ENCODE measurements at places on chromosomes 7 and 10.

DNA sequence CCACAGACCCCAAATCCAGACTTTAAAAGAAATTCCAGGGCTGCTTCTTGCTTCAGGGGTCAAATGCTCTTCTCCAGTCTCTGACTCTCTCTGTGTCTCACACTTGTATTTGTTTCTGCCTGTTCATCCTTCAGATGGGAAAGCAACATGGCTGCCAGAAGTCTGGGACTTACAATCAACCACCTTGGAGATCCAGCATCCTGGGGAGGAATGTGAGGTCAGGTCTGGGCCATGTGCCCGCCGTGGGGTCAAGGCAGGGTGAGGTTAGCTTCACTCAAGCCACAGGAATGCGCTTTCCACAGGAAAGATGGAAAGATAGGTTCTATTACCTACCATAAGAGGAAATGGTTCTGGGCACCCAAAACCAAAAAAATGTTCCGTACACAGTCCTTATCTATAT is 34.3 kb upstream of the NPVF start:
- peak; percentile 74 for DNase-seq

- no peak for DNase-seq
These were observed 6.7 kb downstream of the TWIST1 start for GRCh38 chr7:19110776-19111175.

- peak; percentile 17 for DNase-seq
These were observed at the start of gene ECHDC3 for GRCh38 chr10:11742009-11742778. ECHDC3 (plus strand) TSS chr10:11742382; CDS start chr10:11742577, 195 bp downstream.

- DNase-seq: no peak
These were observed 33.9 kb downstream of the CYCS start for GRCh38 chr7:25091176-25091575.

DNA sequence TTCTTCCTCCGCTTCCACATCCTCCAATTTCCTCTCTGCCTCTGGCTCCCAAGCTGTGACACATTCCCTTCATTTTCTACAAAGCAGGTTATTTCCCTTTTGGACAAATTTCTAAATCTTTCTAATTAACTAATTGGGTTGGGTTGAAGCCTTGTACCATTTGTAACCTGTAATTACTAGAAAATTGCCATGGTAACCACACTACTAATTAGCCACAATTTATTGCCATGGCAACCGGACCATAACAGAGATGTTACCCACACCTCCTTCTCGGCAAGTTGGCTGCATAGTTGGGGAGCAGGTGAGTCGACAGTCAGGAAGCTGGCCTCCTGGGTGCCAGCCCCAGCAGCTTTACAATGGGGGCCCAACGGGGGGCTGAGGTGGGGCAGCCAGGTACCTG is 61.6 kb downstream of the GOLGA7B start:
- DNase-seq: no peak

- DNase-seq: peak; percentile 9
These were observed 56.4 kb downstream of the CYCS start for GRCh38 chr7:25068502-25069213.

DNA sequence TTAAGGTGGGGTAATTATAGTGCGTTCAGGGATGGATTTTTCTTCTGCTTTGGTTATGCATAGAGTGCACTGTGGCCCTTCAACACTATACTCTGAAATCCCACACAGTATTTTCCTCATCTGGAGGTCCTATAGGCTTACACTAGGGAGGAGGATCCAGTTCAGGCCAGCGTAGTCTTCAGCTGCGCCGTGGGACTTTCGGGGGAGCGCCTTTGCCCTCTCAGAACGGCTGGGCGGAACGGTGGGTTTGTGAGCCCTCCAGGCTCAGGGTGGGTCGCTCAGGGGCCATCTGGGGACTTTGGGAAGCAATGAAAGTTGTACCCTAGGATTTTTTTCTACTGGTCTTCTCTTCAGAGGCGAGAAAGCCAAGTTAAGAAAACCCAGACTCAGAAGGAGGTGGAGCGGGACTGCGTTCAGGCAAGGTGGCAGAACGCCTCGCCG is 652 bp upstream of the VPS26A start:
- peak; percentile 68 for DNase-seq

- DNase-seq: no peak
These were observed 29.3 kb upstream of the CRYGN start for GRCh38 chr7:151469281-151469680.

GRCh38 chr10:132532749-132533560 is 4.6 kb upstream of the INPP5A start:
- peak; percentile 92 for DNase-seq

DNA sequence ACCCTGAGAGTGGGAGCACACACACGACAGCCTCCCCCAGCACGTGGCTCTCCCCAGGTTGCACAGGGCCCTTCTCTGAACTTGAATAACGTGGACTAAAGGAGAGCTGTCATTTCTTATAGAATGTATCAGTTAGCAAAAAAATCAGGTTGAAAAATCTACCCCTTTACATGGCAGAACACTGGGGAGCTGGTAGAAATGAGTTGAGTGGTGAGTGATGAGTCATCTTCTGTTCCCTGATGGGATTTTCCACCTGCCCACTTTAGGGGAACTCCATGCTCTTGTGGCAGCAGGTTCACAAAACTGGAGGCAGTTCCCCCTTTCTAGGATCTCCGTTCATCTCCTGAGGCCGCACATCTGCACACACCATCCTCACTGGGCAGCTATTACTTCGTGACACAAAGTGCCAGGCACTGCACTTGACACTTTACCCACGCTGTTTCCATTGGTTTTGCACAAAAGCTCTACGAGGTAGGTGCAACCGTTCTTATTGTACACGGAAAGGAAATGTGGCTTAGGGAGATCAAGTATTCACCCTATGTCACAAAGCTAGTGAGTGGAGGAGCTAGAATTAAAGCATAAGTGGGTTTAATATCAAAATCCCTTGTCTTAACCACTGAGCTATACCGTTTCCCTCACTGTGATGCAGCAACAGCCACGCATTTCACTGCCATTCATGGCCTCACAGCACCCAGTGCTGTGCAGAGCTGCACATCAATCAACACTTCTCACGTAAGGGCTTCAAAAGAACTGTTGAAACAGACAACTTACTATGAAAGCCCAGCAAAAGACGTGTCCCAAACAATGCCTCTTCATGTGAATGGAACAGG is 80.2 kb downstream of the RNF216 start:
- no peak for DNase-seq

GRCh38 chr7:47837826-47838225 is 110.4 kb downstream of the PKD1L1 start:
- DNase-seq: no peak

DNA sequence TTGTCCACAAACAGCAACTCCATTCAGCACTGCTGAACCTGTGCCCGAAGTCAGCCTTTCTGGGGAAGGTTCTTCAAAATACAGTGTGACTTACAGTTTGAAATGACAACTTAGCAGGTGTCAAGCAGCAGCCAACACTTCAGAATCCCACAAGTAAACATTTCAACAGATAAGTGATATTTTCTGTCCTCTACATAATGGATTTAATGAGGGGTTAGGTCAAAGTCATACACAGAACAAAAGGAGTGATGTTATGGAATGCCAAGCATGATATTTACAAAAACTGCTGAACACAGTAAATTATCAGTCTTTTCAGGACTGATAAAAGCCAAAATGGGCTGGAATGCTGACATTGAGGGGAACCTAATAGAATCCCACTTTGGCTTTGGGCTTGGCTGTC is 77.6 kb upstream of the JAZF1 start:
- DNase-seq: no peak

DNA sequence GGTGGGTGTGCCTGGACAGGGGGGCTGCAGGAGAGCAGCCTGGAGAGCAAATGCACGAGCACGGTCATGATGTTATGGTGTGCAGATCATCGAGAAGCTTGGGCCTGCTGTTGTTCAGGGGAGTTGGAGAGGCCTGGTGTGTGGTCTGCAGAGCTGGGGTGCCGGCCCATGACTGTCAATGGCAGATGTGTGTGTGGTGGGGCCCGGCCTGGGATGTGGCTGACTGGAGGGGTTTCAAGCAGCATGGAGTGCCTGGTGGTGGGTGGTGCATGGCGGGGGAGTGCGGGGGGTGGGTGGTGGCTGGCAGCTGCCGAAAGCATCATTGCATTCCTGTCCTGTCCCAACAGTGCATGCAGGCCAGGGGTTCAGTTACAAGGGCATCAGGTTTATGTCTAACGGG is 122.6 kb downstream of the DOCK1 start:
- no peak for DNase-seq

DNA sequence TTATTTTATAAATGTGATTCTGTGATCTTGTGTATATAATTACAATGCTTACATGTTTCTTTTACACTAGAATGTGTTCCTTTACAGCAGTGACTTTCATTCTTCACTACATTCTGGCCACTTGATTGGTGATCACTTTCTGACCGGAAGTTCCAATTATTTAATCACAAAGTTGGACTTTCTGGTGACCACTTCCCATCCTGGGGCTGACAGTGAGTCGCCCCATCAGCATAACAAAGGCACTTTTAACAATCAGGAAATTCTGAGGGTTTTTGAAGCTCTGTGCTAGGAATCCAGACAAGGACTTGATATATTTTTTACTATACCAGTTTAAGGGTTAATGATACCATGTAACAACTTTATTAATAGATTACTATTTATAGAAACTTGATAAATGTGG is 282.3 kb upstream of the KAT6B start:
- DNase-seq: peak; percentile 20

DNA sequence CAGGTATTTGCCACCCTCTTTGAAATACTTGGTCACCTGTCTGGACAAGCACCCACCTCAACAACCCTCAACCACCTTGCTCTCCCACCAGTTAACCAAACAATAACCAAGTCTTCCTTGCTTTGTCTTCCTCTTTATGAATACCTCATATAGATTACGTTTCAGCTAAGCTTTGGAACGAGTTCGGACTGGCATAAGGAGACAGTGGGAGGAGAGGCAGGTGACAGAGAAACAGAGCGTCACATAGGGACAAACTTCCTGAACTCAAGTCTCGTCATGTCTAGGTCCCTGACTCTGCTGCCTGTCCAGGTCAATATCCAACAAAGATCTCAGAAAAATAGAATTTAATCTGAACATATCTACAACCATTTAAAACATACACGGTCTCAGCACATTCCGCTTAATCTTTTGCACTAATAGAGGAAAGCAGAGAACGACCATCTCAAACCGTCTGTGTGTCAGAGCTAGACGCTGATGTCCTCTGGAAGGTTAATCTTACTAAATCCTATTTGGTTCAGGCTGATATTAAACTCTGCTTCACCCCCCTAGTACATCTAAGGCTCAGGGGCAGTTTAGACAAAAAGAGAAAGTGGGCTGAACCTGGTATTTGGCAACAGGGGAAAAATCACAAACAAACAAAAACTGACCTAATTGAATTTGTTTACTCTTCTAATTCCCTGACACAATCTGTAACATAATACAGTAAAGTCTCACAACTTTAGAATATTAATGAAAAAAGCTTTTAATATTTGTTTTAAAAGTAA is 26.4 kb upstream of the SVOPL start:
- DNase-seq: no peak

DNA sequence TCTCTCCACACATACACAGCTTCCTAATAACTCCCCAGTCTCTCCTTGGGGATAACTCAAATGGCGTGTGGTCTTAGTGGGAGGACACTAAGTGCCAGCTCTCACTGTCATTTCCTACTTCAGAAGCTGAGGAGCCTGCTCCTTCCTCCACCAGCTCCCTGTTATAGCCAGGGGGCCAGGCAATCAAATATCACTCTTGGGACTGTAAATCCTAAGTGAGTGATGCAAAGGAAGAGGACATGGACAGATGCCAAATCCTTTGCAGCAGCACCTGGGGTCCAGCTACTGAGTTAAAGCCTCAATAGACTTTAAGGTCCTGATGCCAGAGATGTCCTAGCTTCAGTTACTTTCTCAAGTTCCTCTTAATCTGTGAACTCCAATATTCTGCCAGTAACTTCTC is 34.1 kb downstream of the SEM1 start:
- no peak for DNase-seq

Data from fibroblast of upper back skin (primary cell).